ENCODE measurements at places on chromosomes 7 and 10.

- no peak for DNase-seq
Observed at GRCh38 chr7:36131499-36131898, 21.6 kb upstream of the EEPD1 start.

DNA sequence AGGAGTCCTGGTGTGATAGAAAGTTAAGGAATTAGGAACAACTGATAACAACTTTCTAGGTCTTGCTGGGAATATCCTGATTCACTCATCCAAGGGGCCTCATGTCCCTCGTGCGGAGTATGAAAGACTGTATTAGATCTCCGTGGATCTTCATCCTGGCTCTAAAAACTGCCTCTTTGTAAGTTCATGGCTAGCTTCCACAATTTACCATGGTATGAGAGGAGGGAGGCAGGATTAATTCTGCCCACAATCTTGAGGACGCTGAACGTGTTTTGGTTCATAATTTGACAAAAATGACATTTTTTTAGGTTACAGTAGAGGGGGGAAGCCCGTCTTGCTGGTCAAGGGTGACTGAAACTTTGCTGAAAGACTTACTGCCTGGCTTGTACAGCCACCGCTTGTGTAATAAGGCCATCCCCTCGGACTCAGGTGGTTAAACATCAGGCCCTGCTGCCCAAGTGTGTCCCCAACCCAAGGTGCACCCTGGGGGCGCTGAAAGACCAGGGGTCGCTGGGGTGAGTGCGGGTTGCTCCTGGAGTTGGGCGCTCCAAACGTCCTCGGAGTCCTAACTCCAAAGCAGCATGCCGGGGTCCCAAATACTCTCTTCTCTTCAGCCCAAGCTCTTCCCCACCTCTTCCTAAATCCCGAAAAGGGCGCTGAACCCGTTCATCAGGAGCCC, 733 bp downstream of the HIBADH start:
- DNase-seq, result peak; percentile 10

GRCh38 chr10:24414597-24414996, 205.7 kb downstream of the KIAA1217 start:
- DNase-seq, result no peak

GRCh38 chr10:70441161-70441894, at the start of gene NODAL:
TSS of gene NODAL (minus strand) at chr10:70441681. CDS start at chr10:70441667, 14 bp downstream.
- DNase-seq, result no peak

GRCh38 chr10:59079386-59080226, 96.8 kb upstream of the PHYHIPL start:
- DNase-seq, result no peak

DNA sequence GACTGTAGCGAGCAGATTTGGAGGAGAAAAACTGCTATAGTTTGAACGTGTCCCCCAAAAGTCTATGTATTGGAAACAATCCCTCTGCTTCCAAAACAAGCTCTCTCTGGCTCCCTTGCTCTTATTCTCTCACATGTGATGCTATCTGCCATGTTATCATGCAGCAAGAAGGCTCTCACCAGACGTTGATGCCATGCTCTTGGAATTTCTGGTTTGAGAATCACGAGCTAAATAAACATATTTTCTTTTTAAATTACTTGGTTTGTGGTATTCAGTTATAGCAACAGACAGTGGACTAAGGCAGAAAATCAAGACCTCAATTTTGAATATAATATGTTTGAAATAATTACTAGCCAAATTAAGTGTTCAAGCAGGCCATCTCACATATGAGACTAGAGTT, 17.5 kb upstream of the GNAT3 start:
- no peak for DNase-seq

DNA sequence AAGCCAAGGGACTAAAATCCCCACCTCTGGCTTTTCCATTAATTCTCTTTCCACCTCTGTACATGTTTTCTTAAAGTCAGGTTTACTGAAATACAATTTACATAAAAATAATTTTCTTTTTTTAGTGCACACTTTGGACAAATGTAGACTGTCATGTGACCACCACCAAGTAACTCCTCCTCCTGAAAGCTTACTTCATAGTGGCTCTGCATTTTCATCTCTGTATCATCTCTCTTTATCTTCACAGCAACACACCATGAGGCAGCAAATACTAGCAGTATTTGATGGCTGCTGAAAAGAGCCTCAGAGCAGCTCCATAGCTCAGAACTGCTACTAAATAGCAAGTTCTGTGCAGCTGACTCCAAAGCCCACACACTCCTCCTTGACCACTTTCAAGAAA, 17.3 kb downstream of the WDFY4 start:
- DNase-seq, result no peak

DNA sequence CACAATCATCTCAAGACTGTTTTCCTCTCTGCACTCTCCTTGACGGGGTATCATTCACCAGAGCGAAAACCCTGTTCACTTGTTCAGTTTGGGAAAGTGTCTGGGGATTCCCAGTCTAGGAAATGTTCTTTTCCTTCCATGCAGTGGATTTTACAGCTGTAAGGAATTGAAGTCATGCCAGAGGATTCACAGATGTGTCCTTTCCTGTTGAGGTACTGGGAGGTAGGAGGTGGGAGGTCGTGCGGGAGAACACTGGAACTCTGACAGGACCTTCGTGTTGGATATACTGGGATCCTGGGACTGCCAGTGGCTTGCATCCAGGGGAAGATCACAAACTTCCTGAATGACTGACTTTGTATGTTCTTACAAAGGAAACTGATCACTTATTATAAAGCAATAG, 185.5 kb downstream of the BMPER start:
- no peak for DNase-seq

- no peak for DNase-seq
Observed at GRCh38 chr10:79073784-79074432, 5.1 kb downstream of the ZMIZ1 start.

GRCh38 chr7:43905956-43906330, 453 bp downstream of the URGCP start:
- no peak for DNase-seq

DNA sequence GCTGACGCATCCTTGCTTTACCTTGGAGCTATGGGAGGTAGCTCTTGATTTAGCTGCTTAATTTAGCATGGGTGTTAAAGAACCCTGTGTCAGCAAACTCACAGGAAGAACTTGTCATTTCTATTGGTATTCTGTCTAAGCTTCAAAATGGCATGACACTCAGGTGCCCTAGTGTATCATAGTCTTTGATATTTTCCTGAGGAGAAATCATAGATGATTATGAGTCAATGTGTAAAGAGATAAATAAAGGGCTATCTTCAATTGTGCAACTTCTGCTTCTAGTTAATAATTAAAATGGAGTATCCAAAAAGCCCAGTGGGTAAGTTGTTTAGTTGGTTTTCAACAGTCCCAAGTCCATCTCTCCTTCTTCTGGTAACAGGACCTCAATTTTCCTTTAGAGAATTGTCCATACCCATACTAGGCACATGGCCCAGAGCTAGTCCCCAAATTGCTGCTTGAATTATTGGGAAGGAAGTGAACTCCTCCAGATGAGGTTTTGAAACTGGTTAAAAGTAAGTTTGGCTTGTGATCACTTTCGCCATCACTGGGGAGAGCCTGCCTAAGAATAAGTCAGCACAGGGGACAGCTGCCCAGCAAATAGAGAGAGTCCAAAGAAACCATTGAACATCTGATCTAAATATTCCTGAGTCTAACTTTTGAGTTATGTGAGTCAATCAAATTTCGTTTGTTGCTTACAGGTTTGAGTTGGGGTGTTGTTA, 169.0 kb upstream of the PHYHIPL start:
- DNase-seq, result no peak

- no peak for DNase-seq
Observed at GRCh38 chr7:7335215-7335614, 152.9 kb downstream of the C1GALT1 start.

- no peak for DNase-seq
Observed at GRCh38 chr7:140141256-140141655, 35.5 kb downstream of the KDM7A start.

- no peak for DNase-seq
Observed at GRCh38 chr7:40720416-40720815, 585.6 kb downstream of the SUGCT start.

GRCh38 chr10:85761906-85762445, 604.6 kb downstream of the GRID1 start:
- no peak for DNase-seq

DNA sequence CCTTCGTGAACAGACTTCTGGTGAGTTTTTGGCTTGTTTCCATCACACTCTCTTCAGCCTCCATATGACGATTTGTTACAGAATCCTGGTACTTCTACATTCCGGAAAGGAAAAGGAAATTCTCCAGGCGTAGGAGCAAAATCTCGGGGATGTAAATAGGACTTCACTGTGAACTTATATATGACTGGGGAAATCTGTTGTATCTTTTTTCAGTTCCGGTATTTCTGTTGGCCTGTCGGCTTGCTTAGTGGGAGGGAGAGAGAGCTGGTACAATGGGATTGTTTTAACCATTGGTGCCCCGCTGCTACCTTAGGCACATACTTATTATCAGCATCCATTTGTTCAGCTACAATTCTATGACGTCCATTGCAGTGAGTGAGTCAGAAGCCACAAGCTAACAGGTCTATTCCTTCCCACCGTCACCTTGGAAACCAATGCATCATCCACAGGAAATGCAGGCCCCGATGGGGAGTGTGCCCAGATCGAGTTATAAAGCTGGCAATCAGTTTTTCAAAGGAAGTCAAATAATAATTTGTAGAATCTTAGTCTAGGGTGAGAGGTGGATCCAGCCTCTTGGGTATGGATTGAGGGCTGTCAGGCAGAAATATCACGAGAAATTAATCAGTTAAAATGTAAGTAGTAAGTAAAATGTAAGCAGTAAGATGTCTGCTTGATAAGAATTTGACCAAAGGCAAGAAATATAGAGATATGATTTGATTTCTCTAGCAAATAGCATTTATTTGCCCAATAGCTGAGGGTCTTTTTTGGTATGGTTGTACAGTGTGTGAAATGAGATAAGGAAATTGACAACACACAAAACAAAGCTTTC, 92.0 kb upstream of the MKLN1 start:
- DNase-seq, result peak; percentile 89

DNA sequence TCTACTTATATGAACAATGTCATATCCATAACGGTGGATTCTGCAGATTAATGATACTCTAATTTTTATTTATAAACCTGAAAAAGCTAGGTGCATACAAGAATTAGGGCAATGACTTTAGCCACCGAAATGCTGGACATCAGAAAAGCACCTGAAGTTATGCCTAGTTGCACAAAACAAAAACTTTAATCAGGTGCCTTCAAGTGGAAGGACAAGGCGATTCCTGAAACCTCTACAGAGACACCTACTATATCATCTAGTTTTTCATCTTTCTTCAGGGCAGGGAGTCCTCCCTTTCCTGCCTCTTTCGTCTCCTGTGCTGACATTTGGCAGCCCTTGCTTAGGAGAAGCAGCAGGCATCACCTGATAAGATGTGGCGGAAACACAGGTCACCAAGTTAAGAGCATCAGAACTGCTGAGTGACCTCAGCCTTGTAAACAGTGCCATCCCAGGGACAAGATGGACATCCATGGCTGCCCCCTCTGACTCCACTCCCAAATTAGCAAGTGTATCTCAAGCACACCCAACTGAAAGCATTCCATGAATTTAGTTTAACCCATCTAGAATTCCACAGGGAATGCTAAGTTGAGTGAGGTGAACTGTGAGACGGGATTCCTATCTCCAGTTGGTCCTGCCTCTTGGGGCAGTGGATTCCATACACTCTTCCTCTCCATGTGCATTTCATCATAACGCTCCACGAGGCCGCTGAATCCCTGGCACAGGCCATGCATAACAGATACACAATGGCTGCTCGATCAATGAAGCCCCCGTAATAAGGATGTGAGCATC, 5.8 kb downstream of the ITPRIP start:
- no peak for DNase-seq

DNA sequence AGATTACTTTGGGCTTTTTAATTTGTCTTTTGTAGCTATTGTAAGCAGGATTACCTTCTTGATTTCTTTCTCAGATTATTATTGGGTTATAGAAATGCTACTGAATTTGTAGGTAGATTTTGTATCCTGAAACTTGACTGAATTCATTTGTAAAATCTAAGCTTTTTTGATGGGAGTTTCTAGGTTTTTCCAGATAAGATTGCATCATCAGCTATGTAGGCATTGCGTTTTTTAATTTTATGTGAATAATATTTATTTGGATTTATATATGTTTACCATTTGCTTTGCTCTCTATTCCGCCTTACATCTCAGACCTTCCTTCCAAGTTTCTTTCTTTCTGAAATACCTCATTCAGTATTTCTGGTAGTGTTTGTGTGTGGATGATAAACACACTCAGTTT, 351.7 kb upstream of the ANKRD30A start:
- no peak for DNase-seq

DNA sequence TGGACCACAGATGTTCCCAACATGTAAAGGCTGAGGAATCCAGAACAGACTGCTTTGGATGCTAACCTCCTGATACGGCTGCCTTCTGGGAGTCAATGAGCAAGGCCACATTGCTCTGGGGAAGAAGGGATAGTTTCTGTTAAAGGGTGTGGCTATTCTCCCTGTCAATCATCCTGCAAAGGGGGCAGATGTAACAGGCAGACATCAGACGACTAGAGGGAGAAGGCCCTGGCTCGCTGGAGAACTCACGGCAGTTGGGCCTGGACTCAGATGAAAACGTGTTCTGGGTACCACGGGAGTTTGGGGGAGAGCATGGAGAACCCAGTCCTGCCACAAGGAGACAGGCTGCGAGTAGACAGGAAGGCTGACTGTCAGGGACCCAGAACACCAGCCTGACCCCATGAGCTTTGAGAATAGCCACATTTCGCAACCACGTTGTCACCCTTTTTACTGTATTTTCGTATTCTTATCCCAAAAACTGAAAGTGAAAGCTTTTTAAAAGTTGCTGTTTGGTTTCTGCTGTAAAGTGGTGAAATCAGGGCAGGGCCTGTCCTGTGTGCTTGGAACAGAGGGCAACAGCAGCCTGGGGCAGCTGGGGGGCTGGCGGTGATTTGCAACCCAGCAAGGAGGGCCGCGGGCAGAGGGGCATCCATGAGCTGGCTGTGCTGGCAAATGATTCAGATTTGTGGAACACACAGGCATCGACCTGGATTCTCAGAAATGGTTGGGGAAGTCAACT, 95.3 kb downstream of the MYOF start:
- DNase-seq, result peak; percentile 60
